ENCODE measurements at places on chromosomes 2 and 18. TPM values are rescaled to one million over a fixed set of nuclear protein-coding genes. Genes with fewer than 3 reads are reported as not detected.

Gene NT5DC4
- not detected for total RNA-seq

Gene POLR1B
- total RNA-seq = 28.8 TPM

Gene ALPG
- total RNA-seq = 0.15 TPM

Gene CASP10
- total RNA-seq = 2.5 TPM

Gene CRYGC
- total RNA-seq = not detected

Gene LRP1B
- not detected for total RNA-seq

Gene DSG2
- total RNA-seq = 68.1 TPM

Gene ANKRD30BL
- total RNA-seq = not detected

Gene CROCC2
- not detected for total RNA-seq

Gene ASXL3
- total RNA-seq = not detected

Gene NEURL3
- 1.5 TPM for total RNA-seq

Gene IL36A
- total RNA-seq = not detected

Gene RAB6D
- total RNA-seq = not detected

Gene SPHKAP
- total RNA-seq = not detected

Gene CD226
- total RNA-seq = 0.17 TPM

Gene ATG9A
- 49.7 TPM for total RNA-seq

Gene EN1
- total RNA-seq = 0.92 TPM

Gene IER3IP1
- total RNA-seq = 21.6 TPM

Gene ZSWIM2
- total RNA-seq = not detected

Gene SCN7A
- not detected for total RNA-seq

Gene TLX2
- total RNA-seq = 0.30 TPM

Gene REG3G
- total RNA-seq = not detected

Gene COL3A1
- 0.25 TPM for total RNA-seq

Gene UGT1A5
- not detected for total RNA-seq

Gene TWIST2
- 19.4 TPM for total RNA-seq

Gene CHRNA1
- total RNA-seq = not detected

Gene TMEM17
- 5.7 TPM for total RNA-seq

Gene SH3BP4
- 33.9 TPM for total RNA-seq

Gene CAPN10
- total RNA-seq = 13.3 TPM

Gene REEP1
- 0.57 TPM for total RNA-seq

Gene PLGLB2
- 0.49 TPM for total RNA-seq

Gene AKAIN1
- total RNA-seq = not detected

Gene ST6GAL2
- 19.0 TPM for total RNA-seq

Gene ARHGAP15
- not detected for total RNA-seq

Gene CTDP1
- 15.8 TPM for total RNA-seq

Gene CCDC148
- 0.51 TPM for total RNA-seq

Gene GAL3ST2
- total RNA-seq = not detected

Gene MPP4
- 0.08 TPM for total RNA-seq

Gene FNDC4
- total RNA-seq = 4.3 TPM

Gene CDK15
- not detected for total RNA-seq

Measured in A549 treated with DMSO at 1 μM for 4 hours (cell line).